Aorta (tissue), 5 donors: ENCODE measurements at places on chromosomes 11 and 22. TPM values are rescaled to one million over a fixed set of nuclear protein-coding genes. Genes with fewer than 3 reads are reported as not detected.
A peak's percentile ranks its signal among the peaks of the same experiment; 100 is the strongest.

DNA sequence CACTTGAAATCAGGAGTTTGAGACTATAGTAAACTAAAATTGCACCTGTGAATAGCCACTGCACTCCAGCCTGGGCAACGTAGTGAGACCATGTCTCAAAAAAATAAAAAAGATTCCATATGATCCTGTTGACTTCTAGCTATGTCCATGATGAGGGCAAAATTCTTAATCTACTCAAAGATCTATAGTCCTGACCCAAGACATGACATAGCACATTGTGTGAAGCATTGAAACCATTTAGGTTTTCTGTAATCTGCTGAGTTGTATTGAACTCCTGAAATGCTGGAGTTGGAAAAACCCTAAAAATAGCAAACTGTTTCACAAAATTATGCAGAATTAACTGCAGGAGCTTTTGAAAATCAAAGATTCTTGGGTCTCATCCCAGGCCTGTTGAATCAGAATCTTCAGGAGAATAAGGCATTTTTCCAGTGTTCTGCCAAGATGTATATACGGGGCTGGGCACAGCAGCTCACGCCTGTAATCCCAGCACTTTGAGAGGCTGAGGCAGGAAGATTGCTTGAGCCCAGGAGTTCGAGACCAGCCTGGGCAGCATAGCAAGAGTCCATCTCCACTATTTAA lies 29.8 kb upstream of the LDHA start:
- DNase-seq = no peak
- no peak overlapping the region for H3K27ac ChIP-seq
- no peaks in the 10 kb centered on the region for H3K4me1 ChIP-seq
- H3K27me3 ChIP-seq = no peaks in the 10 kb centered on the region
- peaks cover 11% of the 10 kb centered on the region for H3K36me3 ChIP-seq

DNA sequence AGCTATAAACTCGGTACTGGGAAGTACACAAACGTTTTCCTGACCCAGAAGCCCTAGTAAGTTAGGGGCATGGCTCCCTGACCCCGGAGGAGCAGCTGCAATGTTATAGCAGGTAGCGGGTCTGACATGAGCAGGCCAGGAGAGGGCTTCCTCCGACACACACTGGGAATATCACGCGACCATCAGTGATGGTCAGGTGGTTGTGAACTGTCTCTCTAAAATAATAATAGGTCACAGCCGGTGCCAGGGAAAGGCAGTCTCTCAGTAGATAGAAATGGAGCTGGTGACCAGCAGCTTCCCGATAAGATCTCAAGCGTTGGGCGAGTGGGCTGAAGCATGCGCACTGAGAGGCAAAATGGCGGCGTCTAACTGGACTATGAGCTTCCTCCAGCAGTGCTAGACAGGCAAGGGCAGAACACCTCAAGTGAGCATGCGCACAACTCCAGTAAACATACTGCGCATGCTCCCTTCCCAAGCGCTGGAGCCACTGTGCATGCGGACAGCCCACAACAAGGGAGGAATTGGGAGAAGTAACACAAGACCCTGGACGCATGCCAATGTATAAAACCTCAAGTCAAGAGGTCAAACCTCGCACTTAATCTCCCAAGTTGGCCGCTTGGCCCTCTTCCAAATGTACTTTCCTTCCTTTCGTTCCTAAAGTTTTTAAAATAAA lies 22.3 kb upstream of the TESMIN start:
- no peak overlapping the region for H3K4me3 ChIP-seq
- H3K4me1 ChIP-seq = no peaks in the 10 kb centered on the region
- H3K27ac ChIP-seq = no peak overlapping the region
- DNase-seq = no peak

- no peak overlapping the region for H3K4me3 ChIP-seq
- H3K4me1 ChIP-seq = no peaks in the 10 kb centered on the region
- H3K27ac ChIP-seq = no peak overlapping the region
- H3K27me3 ChIP-seq = no peaks in the 10 kb centered on the region
Measured at GRCh38 chr11:133910101-133910500, 46.7 kb downstream of the IGSF9B start.

CARS1 gene
- total RNA-seq = 38.9 TPM

GRCh38 chr11:3865388-3866193 lies 10.1 kb downstream of the STIM1 start:
- H3K4me1 ChIP-seq = peaks cover 21% of the 10 kb centered on the region
- DNase-seq = no peak
- H3K36me3 ChIP-seq = no peaks in the 10 kb centered on the region
- no peak overlapping the region for H3K4me3 ChIP-seq
- H3K27ac ChIP-seq = peak overlapping the region; percentile 35
- H3K27me3 ChIP-seq = no peaks in the 10 kb centered on the region

GRCh38 chr11:75920848-75921247 lies 105.8 kb downstream of the UVRAG start:
- no peak overlapping the region for H3K27ac ChIP-seq
- DNase-seq = no peak
- H3K27me3 ChIP-seq = no peaks in the 10 kb centered on the region
- no peak overlapping the region for H3K4me3 ChIP-seq
- peaks cover 4% of the 10 kb centered on the region for H3K36me3 ChIP-seq
- peaks cover 3% of the 10 kb centered on the region for H3K4me1 ChIP-seq

DNA sequence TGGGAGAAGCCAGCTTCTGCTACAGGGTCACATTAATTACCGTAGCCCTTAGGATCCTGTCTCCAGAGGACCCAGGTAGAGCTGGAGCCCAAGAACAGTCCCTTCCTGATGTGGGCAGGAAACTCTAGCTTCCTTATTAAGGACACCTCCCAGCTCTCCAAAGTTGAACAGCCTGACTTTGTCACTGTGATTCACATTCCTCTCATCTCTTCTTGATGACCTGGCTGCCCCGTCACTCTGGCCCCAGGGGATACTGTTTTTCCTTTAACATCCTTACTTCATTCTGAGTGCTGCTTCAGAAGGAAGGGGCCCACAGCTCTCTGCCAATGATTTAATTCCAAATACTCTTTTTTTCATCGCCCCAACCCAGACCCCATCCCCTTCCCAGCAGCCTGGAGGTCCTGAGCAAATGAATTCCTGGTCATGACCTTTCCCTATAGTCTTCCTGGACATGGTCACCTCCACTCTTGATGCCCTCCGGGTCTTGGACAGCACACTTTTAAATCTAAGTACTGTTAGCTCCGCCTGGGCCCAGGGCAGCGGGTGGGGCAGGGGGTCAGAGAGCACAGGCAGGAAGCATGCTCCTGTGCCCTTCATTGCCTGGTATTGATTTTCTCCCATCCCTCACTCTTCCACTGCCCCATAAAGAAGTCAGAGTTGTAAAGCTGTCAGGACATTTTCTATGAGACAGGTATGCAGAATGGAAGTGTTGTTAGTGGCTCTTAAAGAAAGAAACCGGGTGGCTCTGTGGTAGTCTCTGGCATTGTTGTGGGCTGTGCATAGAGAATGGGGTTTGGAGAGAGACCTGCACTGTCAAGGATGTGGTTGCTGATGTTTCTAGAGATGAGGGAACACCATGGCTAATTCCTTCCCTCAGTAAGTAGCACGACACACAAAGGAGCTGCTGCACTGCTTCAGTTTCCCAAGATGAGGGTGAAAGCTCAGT lies 22.3 kb upstream of the SPON1 start:
- H3K4me3 ChIP-seq = no peak overlapping the region
- no peaks in the 10 kb centered on the region for H3K27me3 ChIP-seq
- H3K4me1 ChIP-seq = no peaks in the 10 kb centered on the region
- H3K36me3 ChIP-seq = no peaks in the 10 kb centered on the region
- DNase-seq = no peak

DNA sequence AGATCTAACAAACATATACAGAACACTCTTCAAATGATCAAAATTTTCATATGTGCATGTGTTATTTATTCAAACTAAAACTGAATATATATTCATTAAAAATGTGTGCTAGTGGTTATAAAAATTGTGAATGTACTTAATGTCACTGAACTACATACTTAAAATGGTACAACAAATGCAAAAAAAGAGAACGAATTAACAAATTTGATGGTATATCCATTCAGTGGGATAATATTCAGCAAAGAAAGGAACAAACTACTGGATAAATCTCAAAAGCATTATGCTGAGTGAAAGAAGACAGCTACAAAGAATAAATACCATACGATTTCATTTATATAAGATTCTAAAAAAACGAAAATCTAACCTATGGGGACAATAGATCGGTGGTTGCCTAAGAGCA lies 64.1 kb downstream of the NARS2 start:
- no peaks in the 10 kb centered on the region for H3K36me3 ChIP-seq
- DNase-seq = no peak
- H3K27ac ChIP-seq = no peak overlapping the region
- no peaks in the 10 kb centered on the region for H3K4me1 ChIP-seq
- no peaks in the 10 kb centered on the region for H3K27me3 ChIP-seq

DNA sequence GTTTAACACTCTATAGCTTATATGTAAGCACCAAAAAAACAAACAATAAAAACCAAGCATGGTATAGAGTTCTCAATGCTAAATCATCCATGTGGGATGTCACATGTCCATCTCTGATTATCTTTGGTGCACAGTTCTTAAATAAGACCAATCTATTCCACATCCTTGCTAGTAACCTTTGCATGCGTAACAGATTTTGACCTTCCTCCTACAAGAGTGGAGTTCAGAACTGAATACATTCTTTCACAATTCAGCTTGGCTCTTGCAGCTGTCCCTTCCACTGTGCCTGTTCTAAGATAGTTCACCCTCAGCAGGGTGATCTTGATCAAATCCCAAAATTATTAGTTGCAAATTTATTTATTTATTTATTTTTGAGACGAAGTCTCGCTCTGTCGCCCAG lies 21.1 kb downstream of the PRR14L start:
- H3K4me1 ChIP-seq = no peaks in the 10 kb centered on the region
- no peak for DNase-seq
- H3K27ac ChIP-seq = no peak overlapping the region
- H3K36me3 ChIP-seq = peaks cover 3% of the 10 kb centered on the region
